ENCODE measurements at places on chromosomes 12 and 14.

- no peak for DNase-seq
These were observed 163.7 kb upstream of the RPH3A start for GRCh38 chr12:112627851-112628250.

DNA sequence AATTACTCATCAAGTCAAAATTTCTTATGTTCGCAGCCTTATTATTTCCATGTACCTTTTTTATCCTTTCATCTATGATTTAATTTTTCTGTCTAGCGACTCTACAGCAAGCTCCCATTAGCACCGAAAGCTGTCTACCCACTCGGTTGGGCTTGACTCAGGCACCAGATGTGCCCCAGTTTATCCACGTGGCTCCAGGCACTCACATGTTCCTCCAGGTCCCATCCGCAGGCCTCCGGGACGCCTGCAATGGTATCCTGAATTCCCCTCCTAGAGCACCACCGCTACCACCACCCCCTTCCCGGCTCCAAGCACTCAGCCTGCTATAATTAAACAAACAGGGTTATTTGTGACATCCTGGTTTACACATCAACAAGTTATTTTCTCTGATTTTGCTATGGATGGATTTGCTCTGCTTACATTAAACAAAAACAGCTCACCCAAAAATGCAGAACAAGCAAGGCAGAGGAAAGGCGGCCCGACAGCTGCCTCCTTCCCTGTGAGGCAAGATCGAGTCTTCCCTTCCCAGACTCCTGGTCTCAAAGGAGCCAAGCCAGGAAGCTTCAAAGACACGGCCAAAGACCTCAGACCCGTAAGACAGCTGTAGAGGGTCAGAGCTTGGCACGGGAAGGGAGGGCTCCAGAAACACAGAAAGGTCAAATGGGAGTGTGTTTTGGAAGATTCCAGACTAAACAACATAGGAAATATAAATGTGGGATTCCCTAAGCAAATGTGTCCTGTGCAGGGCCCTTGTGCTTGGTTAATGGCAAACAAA lies 253.8 kb downstream of the TTC8 start:
- DNase-seq, result no peak

GRCh38 chr14:70888681-70889175 lies 18.5 kb upstream of the PCNX1 start:
- DNase-seq, result no peak

DNA sequence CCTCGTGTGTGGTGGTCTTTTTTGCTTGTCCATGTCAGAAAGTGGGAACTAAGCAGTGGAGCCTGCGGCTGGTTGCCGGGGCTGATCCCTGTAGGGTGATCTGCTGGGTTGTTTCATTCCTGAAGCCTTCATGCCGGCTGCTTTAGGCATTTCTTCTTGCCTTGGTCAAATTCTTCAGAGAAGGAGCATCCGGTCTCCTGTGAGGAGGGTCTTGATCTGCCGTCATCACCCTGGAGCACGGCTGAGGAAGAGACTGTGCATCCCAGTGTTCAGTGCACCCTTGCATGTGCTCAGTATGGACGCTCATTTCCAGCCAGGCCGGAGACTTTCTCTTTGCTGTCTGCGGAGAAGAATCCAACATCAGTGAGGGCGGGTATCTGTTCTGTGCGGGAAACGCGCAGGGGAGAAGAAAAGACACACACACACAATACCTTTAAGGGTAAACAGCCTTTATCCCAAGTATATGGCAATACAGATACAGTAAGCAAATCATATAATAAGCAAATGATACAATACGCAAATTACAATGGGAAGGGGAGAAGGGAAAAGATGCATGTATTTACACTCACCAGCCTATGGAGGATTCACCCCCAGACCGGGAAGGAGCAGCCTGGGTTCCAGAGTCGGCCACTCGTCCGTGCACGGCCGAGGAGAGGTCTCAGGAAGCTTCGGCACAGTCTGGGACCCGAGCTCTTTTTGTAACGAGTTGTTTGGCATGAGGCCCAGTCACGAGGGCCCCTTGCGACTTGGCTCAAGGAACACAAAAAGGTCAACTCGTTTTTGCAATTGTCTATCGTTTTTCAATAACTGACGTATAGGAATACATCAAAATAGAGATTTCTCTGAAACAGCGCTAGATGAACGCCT lies 1366.8 kb upstream of the TMEM132C start:
- DNase-seq, result no peak

Measured in endothelial cell of umbilical vein (primary cell).